ENCODE measurements at places on chromosomes 11 and 22. TPM values are rescaled to one million over a fixed set of nuclear protein-coding genes. Genes with fewer than 3 reads are reported as not detected.

GRCh38 chr11:112255067-112255720 is 5.5 kb downstream of the PLET1 start:
- H3K27me3 ChIP-seq, result no peaks in the 10 kb centered on the region
- no peak overlapping the region for H3K4me3 ChIP-seq
- H3K36me3 ChIP-seq, result no peaks in the 10 kb centered on the region
- no peak for DNase-seq
- no peak overlapping the region for H3K27ac ChIP-seq

DNA sequence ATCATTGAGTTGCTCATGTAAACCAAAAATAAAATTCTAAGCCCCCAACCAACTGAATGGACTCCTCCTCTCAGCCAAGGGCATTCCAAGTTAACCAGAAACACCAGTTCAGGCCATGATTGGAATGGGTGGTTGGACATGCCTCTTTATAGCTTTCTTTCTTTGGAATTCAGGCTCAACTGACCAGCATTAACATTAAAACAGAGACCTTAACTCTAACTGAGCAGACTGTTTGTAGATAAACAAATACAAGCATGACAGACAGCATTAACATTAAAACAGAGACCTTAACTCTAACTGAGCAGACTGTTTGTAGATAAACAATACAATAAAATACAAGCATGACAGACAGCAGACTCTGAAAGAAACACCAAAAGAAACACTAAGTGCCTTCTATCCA is 278.2 kb downstream of the DLG2 start:
- H3K27ac ChIP-seq, result no peak overlapping the region
- H3K27me3 ChIP-seq, result no peaks in the 10 kb centered on the region
- no peaks in the 10 kb centered on the region for H3K4me1 ChIP-seq
- no peak overlapping the region for H3K4me3 ChIP-seq
- DNase-seq, result no peak

DNA sequence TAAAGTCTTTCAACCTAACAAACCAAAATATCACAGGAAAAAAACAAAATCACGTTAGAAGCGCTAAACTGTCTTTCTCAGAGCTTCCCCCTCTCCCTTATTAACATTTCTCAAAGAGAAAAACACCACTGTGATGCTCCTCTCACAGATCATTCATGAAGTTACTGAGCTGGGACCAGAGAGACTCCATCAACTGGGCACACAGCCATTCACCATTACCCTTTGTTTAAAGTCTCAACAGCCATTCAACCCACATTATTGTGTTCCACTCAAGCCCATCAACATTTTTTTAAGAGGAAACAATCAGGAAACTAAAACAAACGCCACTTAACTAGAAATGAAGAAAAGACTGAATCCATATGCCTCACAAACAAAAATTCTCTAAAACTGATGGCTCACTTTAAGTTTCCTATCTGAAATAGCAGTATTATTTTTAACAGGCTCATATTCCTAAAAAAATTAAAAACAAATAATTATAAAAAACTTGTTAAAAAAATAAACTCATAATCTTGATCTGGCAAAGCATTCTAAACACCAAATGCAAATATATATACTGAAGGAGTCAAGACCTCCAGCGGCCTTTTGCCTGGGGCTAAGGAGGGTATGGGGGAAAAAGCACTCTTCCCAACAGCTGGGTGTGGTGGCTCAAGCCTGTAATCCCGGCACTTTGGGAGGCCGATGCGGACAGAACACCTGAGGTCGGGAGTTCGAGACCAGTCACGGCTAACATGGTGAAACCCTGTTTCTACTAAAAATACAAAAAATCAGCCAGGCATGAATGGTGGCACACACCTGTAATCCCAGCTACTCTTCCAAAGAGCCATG is 14.0 kb downstream of the CELF1 start:
- DNase-seq, result peak; percentile 51
- H3K27ac ChIP-seq, result peak overlapping the region; percentile 17
- H3K4me3 ChIP-seq, result no peak overlapping the region
- H3K36me3 ChIP-seq, result peaks cover 20% of the 10 kb centered on the region
- H3K27me3 ChIP-seq, result no peaks in the 10 kb centered on the region

DNA sequence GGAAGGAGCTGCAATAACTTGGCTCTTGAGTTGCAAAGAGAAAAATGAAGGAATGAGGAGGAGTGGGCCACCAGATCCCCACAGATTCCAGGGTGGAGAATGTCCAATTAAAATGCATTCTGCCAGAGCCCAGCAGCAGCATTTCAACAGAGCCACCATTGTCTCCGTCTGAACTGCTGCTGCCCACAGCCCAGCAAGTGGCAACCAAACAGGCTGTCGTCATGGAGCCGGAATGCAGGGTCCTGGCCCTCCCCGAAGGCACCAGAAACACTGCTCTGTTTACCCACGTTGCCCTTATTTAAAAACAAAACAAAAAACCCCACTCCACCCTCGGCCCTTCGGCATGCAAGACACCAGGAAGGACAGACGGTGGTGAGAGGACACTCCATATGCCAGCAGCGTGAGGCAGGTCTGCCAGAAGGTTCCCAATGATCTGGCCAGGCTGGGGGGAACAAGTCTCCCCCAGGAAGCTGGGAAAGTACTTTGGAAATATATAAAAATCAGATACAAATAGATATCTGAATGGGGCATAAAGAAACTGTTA is 32.5 kb downstream of the PLEKHA7 start:
- H3K27me3 ChIP-seq, result no peaks in the 10 kb centered on the region
- DNase-seq, result peak; percentile 90
- peak overlapping the region; percentile 33 for H3K27ac ChIP-seq
- H3K4me3 ChIP-seq, result no peak overlapping the region
- no peaks in the 10 kb centered on the region for H3K36me3 ChIP-seq

GRCh38 chr11:9717719-9718118 is 53.8 kb downstream of the SWAP70 start:
- peaks cover 8% of the 10 kb centered on the region for H3K4me1 ChIP-seq
- DNase-seq, result no peak
- H3K4me3 ChIP-seq, result no peak overlapping the region
- no peak overlapping the region for H3K27ac ChIP-seq
- H3K36me3 ChIP-seq, result peaks cover 10% of the 10 kb centered on the region
- no peaks in the 10 kb centered on the region for H3K27me3 ChIP-seq

GRCh38 chr22:43302531-43303041 is 40.6 kb downstream of the SCUBE1 start:
- H3K4me3 ChIP-seq, result no peak overlapping the region
- no peaks in the 10 kb centered on the region for H3K36me3 ChIP-seq
- no peaks in the 10 kb centered on the region for H3K4me1 ChIP-seq
- DNase-seq, result no peak
- H3K27me3 ChIP-seq, result no peaks in the 10 kb centered on the region

GRCh38 chr11:130379276-130379675 is 49.1 kb downstream of the ADAMTS8 start:
- H3K4me1 ChIP-seq, result peaks cover 16% of the 10 kb centered on the region
- H3K36me3 ChIP-seq, result no peaks in the 10 kb centered on the region
- H3K27me3 ChIP-seq, result no peaks in the 10 kb centered on the region
- no peak overlapping the region for H3K4me3 ChIP-seq

GRCh38 chr11:16987205-16987568 is 27.0 kb downstream of the PLEKHA7 start:
- H3K4me1 ChIP-seq, result peaks cover 5% of the 10 kb centered on the region
- DNase-seq, result no peak
- H3K4me3 ChIP-seq, result no peak overlapping the region
- H3K27me3 ChIP-seq, result no peaks in the 10 kb centered on the region
- no peak overlapping the region for H3K27ac ChIP-seq
- no peaks in the 10 kb centered on the region for H3K36me3 ChIP-seq

GRCh38 chr11:120281143-120281795 is 41.3 kb downstream of the POU2F3 start:
- no peaks in the 10 kb centered on the region for H3K36me3 ChIP-seq
- H3K27ac ChIP-seq, result no peak overlapping the region
- no peaks in the 10 kb centered on the region for H3K4me1 ChIP-seq
- no peaks in the 10 kb centered on the region for H3K27me3 ChIP-seq
- no peak overlapping the region for H3K4me3 ChIP-seq
- no peak for DNase-seq

DNA sequence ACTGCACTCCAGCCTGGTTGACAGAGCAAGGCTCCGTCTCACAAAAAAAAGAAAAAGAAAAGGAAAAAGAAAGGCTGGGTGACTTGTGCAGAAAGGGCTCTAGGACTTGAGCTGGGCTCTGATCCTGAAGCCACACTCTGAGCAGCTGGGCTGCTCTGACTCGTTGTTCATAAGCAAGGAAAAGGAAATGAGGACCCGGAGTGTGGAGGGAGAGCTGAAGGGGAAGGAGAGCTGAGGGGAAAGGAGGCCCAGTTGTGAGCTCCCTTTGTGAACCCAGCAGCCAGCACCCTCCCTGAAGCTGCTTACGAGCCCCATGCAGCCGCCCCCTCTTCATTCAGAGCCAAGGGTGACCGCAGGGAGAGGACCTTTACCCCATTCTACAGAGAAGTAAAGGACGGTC is 12.3 kb upstream of the SH3BP1 start:
- H3K27me3 ChIP-seq, result no peaks in the 10 kb centered on the region

GRCh38 chr11:120601536-120601935 is 90.0 kb downstream of the GRIK4 start:
- DNase-seq, result no peak
- no peak overlapping the region for H3K4me3 ChIP-seq
- no peak overlapping the region for H3K27ac ChIP-seq
- H3K36me3 ChIP-seq, result no peaks in the 10 kb centered on the region

DNA sequence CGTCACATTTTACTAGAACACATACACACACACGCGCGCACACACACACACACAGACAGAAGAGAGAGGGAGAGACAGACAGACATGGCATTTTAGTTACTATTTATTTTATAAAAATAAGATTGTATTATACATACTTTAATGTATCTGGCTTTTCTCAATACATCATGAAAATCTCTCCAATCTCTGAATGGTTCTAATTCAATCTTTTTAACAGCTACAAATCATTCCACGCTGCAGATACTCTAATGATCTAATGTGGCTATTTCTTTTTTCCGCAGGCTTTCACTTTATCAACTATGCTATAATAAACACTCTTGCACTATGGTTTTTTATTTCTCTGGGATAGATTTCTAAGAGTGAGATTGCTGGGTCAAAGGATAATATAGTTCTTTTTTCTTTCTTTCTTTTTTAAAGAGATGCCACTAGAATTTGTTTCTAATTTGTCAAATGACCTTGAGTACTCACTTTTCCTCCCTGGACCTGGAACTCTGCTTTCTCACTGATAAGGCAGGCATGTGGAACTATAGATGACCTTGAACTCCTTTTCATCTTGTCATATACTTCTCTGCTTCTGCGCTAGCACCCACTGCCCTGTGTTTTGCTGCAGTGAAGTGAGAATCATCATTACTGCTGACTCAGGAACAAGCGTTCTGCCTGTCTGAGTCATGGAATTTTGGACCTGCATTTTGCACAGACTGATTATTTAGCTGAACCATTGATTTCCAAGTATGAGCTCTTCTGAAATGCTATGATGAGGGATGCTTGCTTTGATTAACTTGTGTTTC is 4.9 kb upstream of the SLC6A5 start:
- H3K27me3 ChIP-seq, result peaks cover 43% of the 10 kb centered on the region
- DNase-seq, result no peak
- no peaks in the 10 kb centered on the region for H3K4me1 ChIP-seq
- no peaks in the 10 kb centered on the region for H3K36me3 ChIP-seq

GRCh38 chr11:113684496-113684895 is 21.6 kb downstream of the TMPRSS5 start:
- H3K27ac ChIP-seq, result no peak overlapping the region
- DNase-seq, result no peak
- no peaks in the 10 kb centered on the region for H3K27me3 ChIP-seq
- H3K4me1 ChIP-seq, result peaks cover 35% of the 10 kb centered on the region

DNA sequence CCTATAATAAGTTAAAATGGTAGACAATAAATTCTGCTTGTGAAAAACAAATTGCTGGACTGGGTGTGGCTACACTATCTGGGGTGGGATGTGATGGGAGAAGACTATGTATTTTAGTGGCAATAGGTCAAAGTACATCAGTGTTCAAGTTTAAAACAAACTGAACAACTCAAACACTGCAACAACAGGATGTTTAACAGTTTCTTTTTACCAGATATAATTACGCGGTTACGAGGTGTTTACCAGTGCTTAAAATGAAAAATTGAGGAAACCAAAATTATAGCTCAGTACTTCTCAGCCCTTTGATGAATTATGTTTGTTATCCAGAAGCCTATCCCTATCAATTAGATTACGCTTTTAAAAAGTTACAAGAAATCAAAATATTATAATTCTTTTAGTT is 3.2 kb downstream of the PRDM10 start:
- H3K27ac ChIP-seq, result no peak overlapping the region
- DNase-seq, result no peak
- H3K4me1 ChIP-seq, result peaks cover 8% of the 10 kb centered on the region

GRCh38 chr11:72924568-72925190 is 110.5 kb downstream of the ATG16L2 start:
- no peaks in the 10 kb centered on the region for H3K4me1 ChIP-seq
- DNase-seq, result no peak
- peaks cover 3% of the 10 kb centered on the region for H3K36me3 ChIP-seq
- no peak overlapping the region for H3K4me3 ChIP-seq
- no peaks in the 10 kb centered on the region for H3K27me3 ChIP-seq

- no peaks in the 10 kb centered on the region for H3K36me3 ChIP-seq
- H3K27ac ChIP-seq, result no peak overlapping the region
- peaks cover 19% of the 10 kb centered on the region for H3K27me3 ChIP-seq
- DNase-seq, result no peak
- no peak overlapping the region for H3K4me3 ChIP-seq
- no peaks in the 10 kb centered on the region for H3K4me1 ChIP-seq
Measured at GRCh38 chr22:37387793-37388192, 39.5 kb downstream of the ELFN2 start.

GRCh38 chr22:44623771-44624510 is 78.1 kb upstream of the PRR5 start:
- DNase-seq, result no peak
- no peak overlapping the region for H3K4me3 ChIP-seq
- H3K36me3 ChIP-seq, result no peaks in the 10 kb centered on the region
- H3K27ac ChIP-seq, result no peak overlapping the region

DNA sequence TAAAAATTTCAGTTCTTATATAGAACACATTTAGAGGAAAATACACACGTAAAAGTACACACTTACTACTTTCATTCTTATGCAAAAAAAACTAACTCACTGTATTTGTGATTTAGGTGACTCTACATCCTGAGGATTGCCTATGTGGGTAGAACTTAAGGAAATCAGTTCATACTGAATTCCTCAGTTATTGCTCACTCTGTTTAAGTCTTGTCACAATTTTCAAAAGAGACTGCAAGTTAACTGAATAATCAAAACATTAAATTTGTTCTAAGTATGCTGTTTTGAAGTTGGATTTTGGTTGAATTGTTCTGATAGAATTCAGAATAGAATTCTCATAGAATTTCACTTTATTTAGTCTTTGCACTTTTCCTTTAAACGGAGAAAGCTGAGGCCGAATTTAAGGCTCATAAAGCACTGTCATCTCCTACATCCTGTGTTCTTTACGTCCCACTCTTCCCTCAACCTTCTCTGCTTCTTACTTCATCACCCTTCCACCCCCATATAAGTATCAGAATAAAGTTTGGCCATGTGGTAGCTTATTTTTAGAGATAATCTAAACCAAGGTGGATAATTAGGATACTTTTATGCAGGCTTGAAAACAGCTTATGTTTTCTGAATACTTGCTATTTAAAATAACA is 59.8 kb downstream of the APOL5 start:
- H3K4me3 ChIP-seq, result no peak overlapping the region
- H3K4me1 ChIP-seq, result peaks cover 28% of the 10 kb centered on the region
- peaks cover 27% of the 10 kb centered on the region for H3K36me3 ChIP-seq
- no peaks in the 10 kb centered on the region for H3K27me3 ChIP-seq

GRCh38 chr11:17229481-17230152 is 21.8 kb upstream of the PIK3C2A start:
- H3K4me1 ChIP-seq, result no peaks in the 10 kb centered on the region
- H3K27me3 ChIP-seq, result no peaks in the 10 kb centered on the region

Gene CARD18
- total RNA-seq, result not detected

Gene MMP12
- total RNA-seq, result 0.05 TPM

Gene EPS8L2
- not detected for total RNA-seq

Gene SLC22A6
- not detected for total RNA-seq

Gene TRIM22
- total RNA-seq, result 125 TPM

Gene TRPM5
- not detected for total RNA-seq

Data from SJSA1 (cell line).